DMS79 (cell line): ENCODE measurements at places on chromosomes 2 and 18.

- no peak for DNase-seq
Observed at GRCh38 chr2:199784512-199784911, 66.5 kb downstream of the FTCDNL1 start.

- no peak for DNase-seq
Observed at GRCh38 chr2:119788752-119789151, 29.0 kb downstream of the PTPN4 start.

DNA sequence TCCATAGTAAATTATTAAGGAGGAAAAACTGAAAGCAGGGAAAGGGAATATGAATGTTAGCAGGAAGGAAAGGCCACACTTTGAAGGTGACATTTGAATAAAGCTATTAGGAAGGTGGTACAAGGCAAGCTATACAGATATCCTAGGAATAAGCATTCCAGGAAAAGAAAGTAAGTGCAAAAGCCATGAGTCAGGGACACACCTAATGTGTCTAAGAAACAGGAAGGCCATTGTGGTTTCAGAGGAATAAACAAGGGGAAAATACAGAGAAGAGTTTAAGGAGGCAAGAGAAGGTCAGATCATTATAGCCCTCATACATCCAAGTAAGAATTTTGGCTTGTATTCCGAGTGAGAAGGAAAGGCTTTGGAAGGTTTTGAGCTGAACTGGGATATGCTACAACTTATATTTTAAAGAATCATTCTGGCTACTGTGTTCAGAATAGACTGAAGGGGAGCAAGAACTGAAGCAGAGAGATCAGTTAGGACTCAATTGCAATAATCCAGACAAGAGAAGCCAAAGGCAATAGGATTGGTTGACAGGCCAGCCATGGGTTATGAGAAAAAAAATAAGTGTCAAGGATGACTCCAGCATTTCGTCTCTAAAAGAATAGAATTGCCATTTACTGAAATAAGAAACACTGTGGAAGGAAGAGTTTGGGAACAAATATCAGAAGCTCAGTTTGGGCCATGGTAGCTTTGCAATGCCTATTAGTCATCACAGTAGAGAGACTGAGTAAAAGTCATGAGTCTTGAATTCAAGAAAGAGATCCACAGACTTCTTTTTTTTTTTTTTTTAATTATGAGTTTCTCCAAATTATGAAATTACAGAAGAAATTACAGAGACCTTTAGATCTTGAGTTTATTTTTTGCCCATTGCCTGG is 11.3 kb downstream of the RAD51AP2 start:
- no peak for DNase-seq

- no peak for DNase-seq
Observed at GRCh38 chr2:197001921-197002320, 75.4 kb upstream of the PGAP1 start.

DNA sequence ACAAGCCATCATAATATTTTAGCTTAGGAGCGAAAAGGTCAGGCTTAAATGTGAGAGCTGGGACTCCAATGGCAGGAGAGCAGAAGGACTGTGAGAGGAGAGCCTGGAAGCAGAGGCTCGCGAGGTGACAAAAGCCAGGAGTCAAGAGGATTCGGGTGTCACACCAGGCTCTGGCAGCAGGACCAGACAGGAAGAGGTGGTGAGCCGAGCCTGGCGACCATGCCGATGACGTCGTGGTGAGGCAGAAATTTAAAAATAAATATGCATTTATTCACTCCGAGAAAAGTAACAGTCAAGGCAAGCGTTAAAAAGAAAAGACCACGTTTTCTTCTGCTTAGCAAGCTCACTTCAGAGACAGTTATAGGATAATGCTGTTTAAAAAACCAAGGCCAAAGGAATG is 31.3 kb upstream of the ZNF236 start:
- no peak for DNase-seq

GRCh38 chr2:65075605-65076344 is 19.6 kb downstream of the CEP68 start:
- DNase-seq: no peak

GRCh38 chr2:27885234-27885633 is 5.0 kb downstream of the RBKS start:
- no peak for DNase-seq

- DNase-seq: no peak
Observed at GRCh38 chr2:241636182-241637017, 558 bp downstream of the THAP4 start.

- DNase-seq: no peak
Observed at GRCh38 chr18:5747678-5748077, 147.6 kb downstream of the TMEM200C start.

- no peak for DNase-seq
Observed at GRCh38 chr2:216618785-216619184, 14.4 kb upstream of the IGFBP2 start.

DNA sequence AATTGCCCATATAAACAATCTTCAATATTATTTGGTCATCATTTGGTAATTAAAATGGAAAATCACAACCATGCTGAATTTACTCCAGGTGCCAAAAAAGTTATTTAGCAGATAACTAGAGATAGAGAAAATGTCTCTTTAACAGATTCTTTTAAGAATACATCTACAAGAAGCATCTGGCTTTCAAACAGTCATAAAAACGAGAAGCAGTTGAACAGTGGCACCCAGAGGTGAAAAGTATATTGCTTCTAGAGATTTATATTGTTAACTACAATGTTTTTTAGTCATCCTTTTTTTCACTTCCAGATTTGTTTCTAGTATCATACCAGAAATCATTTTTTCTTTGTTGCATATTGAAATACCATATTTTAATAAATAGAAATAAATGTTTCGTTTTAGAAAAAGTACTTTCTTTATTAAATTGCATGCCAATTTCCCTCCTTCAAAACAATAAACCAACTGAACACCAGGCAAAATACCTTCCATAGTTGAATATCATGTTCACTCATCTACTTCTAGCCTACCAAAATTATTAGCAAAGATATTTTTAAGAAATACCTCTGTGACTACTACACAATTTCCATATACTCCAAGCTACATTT is 65.4 kb upstream of the HNRNPA3 start:
- DNase-seq: peak; percentile 26

GRCh38 chr2:238336151-238336550 is 15.8 kb downstream of the TRAF3IP1 start:
- no peak for DNase-seq

GRCh38 chr18:48753691-48754090 is 197.1 kb downstream of the SMAD7 start:
- no peak for DNase-seq

GRCh38 chr2:28462122-28462521 is 33.7 kb upstream of the PLB1 start:
- no peak for DNase-seq

DNA sequence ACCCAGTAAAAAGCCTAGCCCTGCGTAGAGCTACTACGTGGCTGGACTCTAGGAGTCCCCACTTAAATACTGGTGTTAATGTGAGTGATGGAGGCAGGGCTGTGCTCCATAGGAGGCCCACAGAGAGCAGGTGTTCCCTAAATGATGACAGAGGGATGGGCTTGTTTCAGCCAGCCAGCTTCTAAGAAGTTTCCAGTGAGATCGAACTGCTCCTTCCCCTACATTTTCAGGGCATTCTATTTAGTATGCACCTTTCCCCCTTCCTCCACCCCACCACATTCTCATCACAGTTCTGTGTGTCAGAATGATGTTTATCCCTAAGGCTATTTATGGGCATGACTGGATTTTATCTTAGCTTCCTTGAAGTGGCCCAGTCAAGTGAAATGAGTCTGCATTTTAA is 213.0 kb downstream of the TRIB2 start:
- DNase-seq: no peak

GRCh38 chr2:43898134-43898837 is 59.5 kb downstream of the ABCG8 start:
- no peak for DNase-seq

DNA sequence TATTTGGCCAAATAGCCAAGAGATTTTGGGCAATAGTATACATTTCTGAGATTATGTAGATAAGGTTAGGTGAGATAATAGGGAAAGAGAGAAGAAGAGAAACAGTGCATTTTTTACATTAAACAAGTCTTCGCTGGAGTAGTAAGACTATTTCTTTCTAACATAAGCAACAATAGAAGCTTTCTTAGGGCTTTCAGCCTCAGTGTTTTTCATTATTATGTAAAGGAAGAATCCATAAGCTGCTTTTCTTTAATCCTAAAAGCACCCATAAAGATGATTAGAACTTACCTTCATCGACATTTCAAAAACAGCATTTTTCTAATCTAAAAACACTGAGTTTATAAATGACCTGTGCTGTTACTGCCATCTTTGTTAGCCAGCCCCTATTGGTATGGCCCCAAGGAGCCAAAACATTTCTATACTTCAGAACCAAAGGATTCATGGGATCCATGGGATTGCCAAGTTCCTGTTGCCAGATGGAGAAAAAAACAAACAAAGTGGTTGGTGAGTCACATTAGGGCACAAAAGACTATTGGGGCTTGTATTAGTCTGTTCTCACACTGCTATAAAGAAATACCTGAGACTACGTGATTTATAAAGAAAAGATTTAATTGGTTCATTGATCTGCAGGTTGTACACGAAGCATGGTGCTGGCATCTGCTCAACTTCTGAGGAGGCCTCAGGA is 88.2 kb downstream of the SCG2 start:
- DNase-seq: no peak

- DNase-seq: no peak
Observed at GRCh38 chr2:147076634-147077033, 768.2 kb upstream of the ACVR2A start.

- DNase-seq: no peak
Observed at GRCh38 chr2:229375251-229375650, 104.2 kb upstream of the PID1 start.
